ENCODE measurements at places on chromosomes 4 and X. TPM values are rescaled to one million over a fixed set of nuclear protein-coding genes. Genes with fewer than 3 reads are reported as not detected.

Gene LINC00632
- total RNA-seq: 95.6 TPM

- H3K4me3 ChIP-seq: peak overlapping the region; percentile 11
- no peaks in the 10 kb centered on the region for H3K36me3 ChIP-seq
- H3K27ac ChIP-seq: peak overlapping the region; percentile 56
- peaks cover 70% of the 10 kb centered on the region for H3K4me1 ChIP-seq
- no peak for DNase-seq
Observed at GRCh38 chr4:8435656-8436121, 4.8 kb downstream of the ACOX3 start.

DNA sequence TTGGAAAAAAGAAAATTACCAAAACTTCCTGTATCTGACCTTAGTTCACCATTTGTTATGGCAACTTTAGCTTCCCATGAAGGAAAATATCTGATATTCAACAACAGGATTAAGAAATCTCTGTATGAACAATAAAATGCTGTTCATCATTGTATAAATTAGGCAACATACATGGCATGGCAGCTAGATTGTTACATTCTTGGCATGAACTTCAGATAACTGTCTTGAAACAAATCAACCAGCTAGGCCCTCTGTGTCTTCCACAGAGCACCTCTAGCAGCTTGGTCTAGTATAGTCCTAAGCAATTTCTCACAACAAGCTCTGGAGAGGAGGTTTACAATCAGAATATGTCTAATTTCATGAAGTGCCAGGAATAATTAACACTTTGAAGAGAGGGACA is 105.4 kb upstream of the PCDH7 start:
- H3K36me3 ChIP-seq: no peaks in the 10 kb centered on the region
- H3K4me1 ChIP-seq: no peaks in the 10 kb centered on the region
- DNase-seq: no peak
- H3K27me3 ChIP-seq: no peaks in the 10 kb centered on the region

Gene GLRA3
- not detected for total RNA-seq

- no peaks in the 10 kb centered on the region for H3K36me3 ChIP-seq
- no peak for DNase-seq
- no peak overlapping the region for H3K4me3 ChIP-seq
- H3K27ac ChIP-seq: no peak overlapping the region
- no peaks in the 10 kb centered on the region for H3K27me3 ChIP-seq
Observed at GRCh38 chr4:101205916-101206315, 141.4 kb downstream of the PPP3CA start.

DNA sequence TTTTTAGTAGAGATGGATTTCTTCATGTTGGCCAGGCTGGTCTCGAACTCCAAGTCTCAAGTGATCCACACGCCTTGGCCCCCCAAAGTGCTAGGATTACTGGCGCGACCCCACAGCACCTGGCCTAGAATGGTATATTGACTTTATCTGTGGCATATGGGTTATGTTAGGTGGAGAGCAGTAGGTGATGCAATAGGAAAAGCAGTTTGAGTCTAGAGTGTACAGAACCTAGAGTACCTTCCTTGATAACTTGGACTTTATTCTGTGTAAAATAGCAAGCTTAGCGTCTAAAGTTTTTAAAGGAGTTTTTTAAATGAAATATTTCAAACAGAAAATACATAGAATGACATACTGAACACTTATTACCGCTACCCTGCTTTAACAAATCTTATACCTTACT is 312.0 kb upstream of the ZCCHC13 start:
- no peaks in the 10 kb centered on the region for H3K36me3 ChIP-seq
- DNase-seq: no peak
- no peaks in the 10 kb centered on the region for H3K27me3 ChIP-seq
- no peak overlapping the region for H3K4me3 ChIP-seq
- no peaks in the 10 kb centered on the region for H3K4me1 ChIP-seq
- H3K27ac ChIP-seq: no peak overlapping the region

DNA sequence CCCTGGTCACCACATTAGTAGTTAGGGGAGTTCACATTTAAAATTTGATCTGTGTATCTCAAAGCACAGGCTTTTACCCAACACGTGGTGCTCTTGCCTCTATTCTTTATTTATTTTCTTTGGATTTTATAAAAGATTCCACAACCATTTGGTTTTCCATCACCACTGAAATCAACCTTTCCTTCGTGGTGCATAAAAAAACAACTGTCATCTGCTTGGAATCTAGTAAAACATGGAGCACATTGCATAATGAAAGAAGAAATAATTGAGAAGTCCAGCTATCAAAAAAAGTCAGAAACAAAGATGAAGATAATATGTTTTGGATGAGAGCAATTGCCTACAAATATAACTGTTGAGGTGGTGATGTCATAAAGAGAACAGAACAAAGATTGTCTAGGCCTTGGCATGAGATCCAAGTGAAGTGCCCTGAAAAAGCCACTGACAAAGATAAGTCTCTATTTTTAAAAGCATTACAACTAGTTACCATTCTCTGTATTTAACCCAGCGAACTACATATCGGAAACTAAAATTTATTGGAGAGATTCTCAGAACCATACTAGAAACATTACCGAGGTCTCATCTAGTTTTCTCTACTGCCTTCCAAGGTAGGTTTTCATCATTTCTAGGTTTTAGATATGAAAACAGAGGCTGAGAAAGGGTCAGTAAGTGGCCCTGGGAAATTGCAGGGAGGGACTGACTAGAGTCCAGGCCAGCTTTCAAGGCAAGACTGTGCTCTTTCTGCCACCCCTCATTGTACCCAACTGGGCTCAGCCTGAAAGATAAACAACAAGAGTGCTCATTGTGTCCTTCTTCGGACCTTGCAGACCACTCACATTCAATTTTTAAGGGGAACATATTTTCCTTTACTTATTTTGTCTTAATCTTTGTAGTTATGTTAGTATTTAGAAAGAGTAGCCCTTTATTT is 127.3 kb downstream of the MAD2L1 start:
- H3K4me3 ChIP-seq: peak overlapping the region; percentile 50
- no peaks in the 10 kb centered on the region for H3K36me3 ChIP-seq
- H3K4me1 ChIP-seq: peaks cover 36% of the 10 kb centered on the region

GRCh38 chrX:19188566-19188965 is 66.3 kb upstream of the ADGRG2 start:
- H3K4me3 ChIP-seq: no peak overlapping the region
- no peak for DNase-seq
- H3K36me3 ChIP-seq: no peaks in the 10 kb centered on the region
- no peak overlapping the region for H3K27ac ChIP-seq
- no peaks in the 10 kb centered on the region for H3K27me3 ChIP-seq

- H3K4me3 ChIP-seq: no peak overlapping the region
- no peak overlapping the region for H3K27ac ChIP-seq
- H3K27me3 ChIP-seq: no peaks in the 10 kb centered on the region
Observed at GRCh38 chr4:188411805-188412204, 272.6 kb downstream of the TRIML1 start.

Gene MAGEA2B
- not detected for total RNA-seq

Gene CDS1
- 0.59 TPM for total RNA-seq

- no peak overlapping the region for H3K27ac ChIP-seq
- H3K36me3 ChIP-seq: no peaks in the 10 kb centered on the region
- peak; percentile 4 for DNase-seq
- no peak overlapping the region for H3K4me3 ChIP-seq
- H3K4me1 ChIP-seq: no peaks in the 10 kb centered on the region
Observed at GRCh38 chrX:100647095-100647494, 3.1 kb downstream of the SRPX2 start.

Gene TAPT1
- total RNA-seq: 34.3 TPM

GRCh38 chrX:21745756-21746155 is 12.2 kb downstream of the SMPX start:
- peaks cover 5% of the 10 kb centered on the region for H3K4me1 ChIP-seq
- H3K36me3 ChIP-seq: no peaks in the 10 kb centered on the region
- no peak overlapping the region for H3K4me3 ChIP-seq
- H3K27me3 ChIP-seq: peaks cover 31% of the 10 kb centered on the region
- no peak overlapping the region for H3K27ac ChIP-seq

Gene ASB9
- total RNA-seq: 0.39 TPM

DNA sequence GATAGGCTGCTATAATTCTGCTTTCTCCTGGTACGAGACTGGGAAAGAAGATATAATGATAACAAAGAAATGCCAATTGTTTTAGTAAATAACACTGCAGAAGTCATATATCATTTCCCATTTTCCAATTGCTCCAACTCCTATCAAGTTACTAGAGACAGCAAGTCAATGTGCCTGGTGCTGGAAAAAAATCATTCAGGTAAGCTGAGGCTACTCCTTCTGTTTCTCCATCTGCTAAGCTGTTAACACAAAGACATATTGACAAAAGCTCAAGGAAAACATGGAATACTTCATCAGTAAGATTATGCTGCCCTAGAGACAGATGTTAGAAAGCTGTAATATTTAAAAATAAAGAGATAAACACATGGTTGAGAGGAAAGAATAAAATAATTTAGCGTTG is 10.0 kb downstream of the NAA11 start:
- no peak overlapping the region for H3K4me3 ChIP-seq
- H3K36me3 ChIP-seq: no peaks in the 10 kb centered on the region
- no peak for DNase-seq
- no peaks in the 10 kb centered on the region for H3K4me1 ChIP-seq
- no peaks in the 10 kb centered on the region for H3K27me3 ChIP-seq

Data from heart right ventricle (tissue), 16 donors.